CD4-positive, CD25-positive, alpha-beta regulatory T cell (primary cell): ENCODE measurements at places on chromosomes 2 and 18.

GRCh38 chr18:72208920-72209676 lies 335.0 kb downstream of the CBLN2 start:
- no peak for DNase-seq

GRCh38 chr2:8312221-8312620 lies 369.6 kb upstream of the ID2 start:
- no peak for DNase-seq

DNA sequence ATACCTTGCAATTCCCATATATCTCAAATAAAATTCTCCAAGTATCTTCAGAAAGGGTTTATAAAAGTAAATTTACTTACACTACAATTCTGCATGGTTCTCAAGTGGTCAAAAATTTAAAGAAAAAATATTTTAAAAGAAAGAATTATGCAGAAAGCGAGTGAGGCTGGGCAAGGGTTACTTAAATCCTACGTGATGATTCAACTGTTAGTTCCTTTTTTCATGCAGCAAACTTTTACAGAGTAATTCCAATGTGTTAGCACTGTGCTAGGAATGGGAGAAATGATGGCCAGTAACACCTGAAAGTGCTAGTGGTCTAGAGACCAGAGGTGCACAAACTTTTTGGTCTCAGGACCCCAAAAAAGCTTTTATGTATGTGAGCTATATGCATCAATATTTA lies 133.4 kb downstream of the ATAD2B start:
- DNase-seq: no peak

- no peak for DNase-seq
Measured at GRCh38 chr2:119721043-119721442, 38.7 kb upstream of the PTPN4 start.

GRCh38 chr2:224687156-224687555 lies 29.0 kb downstream of the CCDC195 start:
- no peak for DNase-seq

DNA sequence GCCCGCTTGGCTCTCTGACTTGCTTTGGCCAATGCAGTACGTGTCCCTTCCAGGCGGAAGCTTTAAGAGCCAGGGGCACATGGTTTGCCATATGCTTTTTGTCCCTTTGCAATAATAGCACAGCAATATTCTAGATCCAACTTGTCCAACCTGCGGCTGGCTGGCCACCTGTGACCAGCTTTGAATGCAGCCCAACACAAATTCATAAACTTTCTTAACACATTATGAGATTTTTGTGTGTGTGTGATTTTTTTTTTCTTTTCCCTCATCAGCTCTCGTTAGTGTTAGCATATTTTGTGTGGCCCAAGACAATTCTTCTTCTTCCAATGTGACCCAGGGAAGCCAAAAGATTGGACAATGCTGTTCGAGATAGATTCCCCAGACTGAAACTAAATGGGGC lies 119.3 kb upstream of the SIX3 start:
- no peak for DNase-seq

GRCh38 chr2:227280895-227281294 lies 44.2 kb upstream of the MFF start:
- no peak for DNase-seq

- no peak for DNase-seq
Measured at GRCh38 chr18:27717816-27718215, 459.1 kb downstream of the CDH2 start.

DNA sequence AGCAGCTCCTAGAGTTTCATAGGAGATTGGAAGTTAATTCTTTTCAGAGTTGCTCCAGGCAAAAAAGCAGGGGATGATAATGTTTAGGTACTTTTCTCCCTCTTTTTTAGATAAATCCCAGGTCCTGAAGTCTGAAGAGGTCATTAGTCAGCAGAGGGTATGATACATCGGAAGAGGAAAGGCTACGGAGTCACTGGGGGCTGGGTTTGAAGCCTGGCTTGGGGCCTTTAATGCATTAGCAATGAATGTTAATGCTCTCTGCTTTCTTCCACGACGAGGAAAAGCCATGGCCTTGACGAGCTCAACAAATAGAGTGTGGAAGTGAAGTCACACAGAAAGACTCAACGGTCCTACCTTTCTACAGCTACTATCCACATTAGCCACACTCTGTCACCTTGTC lies 235.1 kb downstream of the NCKAP5 start:
- no peak for DNase-seq

DNA sequence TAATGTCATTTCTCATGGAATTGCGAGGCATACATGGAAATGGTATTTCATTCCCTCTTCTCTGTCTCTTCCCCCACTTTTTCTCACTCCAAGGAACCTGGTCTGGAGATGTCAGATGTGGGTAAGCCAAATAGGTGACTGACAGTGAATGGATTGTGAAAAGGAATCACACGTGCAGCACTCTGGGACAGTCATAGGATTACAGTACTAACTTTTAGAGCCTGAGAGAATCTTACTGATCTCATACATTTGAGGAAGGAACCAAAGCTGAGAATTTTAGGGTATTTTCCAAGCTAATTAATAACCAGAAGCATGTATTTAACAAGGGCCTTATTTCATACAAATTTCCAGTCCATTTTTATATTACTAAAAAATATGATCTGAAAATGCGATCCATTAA lies 58.1 kb upstream of the ERBB4 start:
- DNase-seq: no peak

GRCh38 chr2:62456721-62457539 lies 49.1 kb downstream of the TMEM17 start:
- peak; percentile 55 for DNase-seq

DNA sequence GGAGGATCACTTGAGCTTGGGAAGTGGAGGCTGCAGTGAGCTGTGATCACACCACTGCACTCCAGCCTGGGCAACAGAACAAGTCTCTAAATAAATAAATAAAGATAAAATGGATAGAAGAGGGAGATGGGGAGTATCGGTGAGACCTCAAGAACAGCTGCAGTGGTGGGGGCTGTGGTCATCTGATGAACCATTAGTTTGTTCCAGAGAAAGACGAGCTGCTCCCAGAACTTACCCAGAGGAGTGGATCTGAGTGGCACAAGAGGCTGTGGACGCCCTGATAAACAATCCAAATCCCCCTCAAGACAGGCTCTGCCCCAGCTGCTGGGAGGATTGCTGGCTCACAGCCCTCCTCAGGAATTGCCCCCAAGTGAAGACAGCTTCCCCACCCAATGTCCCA lies 26.7 kb downstream of the TMEM127 start:
- no peak for DNase-seq

GRCh38 chr2:58571181-58571852 lies 330.2 kb upstream of the FANCL start:
- DNase-seq: no peak

DNA sequence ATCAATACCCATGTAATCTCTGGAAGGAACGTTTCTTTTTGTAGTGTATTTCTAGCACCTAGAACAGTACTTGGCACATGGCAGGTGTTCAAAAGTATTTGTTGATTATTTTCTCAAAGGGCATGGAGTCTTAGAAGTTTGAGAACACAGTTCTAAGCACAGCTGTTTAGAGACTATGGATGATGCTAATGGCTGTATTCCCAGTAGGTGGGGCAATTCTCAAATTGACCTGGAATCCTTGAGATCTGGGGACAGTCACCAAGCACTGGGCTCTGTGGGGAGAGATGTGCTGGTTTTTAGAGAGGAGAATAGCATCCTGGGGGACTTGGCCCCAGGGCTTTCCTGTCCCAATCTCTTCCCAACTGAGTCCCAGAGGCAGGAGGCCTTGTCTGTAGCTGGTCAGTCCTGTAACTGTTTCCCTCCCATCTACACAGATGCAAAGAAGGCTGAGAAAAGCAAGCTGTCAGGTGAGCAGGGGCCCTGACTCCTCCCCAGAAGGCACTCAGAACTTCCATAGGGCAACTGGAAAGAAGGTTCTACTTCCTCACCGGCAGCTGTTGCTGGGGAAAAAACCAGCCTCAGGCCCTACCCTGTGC lies 17.5 kb upstream of the IL36G start:
- DNase-seq: no peak

GRCh38 chr2:135689679-135690078 lies 52.0 kb upstream of the UBXN4 start:
- peak; percentile 17 for DNase-seq

DNA sequence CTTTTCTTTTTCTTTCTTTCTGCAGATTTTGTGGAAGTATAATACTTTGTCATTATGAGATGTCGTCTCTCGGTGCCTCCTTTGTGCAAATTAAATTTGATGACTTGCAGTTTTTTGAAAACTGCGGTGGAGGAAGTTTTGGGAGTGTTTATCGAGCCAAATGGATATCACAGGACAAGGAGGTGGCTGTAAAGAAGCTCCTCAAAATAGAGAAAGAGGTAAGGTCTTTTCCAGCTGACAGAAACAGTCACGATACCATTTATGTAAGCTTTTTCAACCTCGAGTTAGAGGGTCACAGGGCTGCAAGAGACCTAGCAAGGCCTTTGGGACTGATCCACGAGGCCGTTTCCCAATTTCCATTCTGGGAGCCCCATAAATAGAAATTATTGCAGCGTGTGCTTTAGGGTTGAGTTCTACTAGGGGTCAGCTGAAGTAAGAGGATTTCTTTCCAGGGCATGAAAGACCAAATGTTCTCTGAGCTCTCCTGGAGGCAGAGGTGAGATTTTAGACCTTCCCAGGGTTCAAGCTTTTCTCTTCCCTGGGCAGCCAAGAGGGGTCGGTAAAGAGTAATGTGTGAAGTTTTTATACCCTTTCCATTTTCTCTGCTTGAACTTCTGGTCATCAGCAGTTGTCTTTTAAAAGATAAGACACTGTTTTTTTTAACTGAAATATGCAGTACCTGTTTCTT lies 15.5 kb downstream of the MAP3K20 start:
- DNase-seq: no peak

DNA sequence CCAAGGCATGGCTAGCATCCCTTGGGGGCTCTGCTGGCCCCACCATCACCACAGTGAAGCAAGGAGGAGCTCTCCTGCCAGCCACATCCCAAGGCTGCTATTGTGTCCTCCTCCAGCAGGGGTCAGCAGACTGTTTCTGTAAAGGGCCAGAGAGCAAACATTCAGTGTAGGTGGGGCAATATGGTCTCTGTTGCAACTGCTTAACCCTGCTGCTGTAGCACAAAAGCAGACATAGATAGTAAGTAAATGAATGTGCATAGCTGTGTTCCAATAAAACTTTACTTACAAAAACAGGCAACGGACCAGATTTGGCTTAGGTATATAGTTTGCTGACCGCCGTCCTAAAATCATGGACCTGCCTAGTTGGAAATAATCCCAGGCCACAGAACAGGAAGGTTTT lies 36.4 kb upstream of the ZBTB7C start:
- peak; percentile 71 for DNase-seq

DNA sequence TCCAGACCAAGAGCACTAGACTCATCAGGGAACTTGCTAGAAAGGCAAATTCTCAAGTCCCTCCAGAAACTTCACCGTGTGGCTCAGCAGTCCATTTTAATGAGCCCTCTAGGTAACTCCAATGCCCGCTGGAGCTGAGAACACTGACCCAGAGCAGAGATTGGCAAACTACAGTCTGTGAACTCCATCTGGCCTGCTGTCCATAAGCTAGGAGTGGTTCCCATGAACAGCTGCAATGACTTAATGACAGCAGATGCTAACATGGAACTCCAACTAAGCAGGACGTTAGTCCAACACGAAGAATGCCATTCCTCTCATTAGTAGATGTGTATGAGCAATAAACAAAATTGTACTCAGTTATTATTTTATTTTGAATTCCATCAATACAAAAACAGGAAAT lies 371.9 kb downstream of the STK39 start:
- DNase-seq: no peak

DNA sequence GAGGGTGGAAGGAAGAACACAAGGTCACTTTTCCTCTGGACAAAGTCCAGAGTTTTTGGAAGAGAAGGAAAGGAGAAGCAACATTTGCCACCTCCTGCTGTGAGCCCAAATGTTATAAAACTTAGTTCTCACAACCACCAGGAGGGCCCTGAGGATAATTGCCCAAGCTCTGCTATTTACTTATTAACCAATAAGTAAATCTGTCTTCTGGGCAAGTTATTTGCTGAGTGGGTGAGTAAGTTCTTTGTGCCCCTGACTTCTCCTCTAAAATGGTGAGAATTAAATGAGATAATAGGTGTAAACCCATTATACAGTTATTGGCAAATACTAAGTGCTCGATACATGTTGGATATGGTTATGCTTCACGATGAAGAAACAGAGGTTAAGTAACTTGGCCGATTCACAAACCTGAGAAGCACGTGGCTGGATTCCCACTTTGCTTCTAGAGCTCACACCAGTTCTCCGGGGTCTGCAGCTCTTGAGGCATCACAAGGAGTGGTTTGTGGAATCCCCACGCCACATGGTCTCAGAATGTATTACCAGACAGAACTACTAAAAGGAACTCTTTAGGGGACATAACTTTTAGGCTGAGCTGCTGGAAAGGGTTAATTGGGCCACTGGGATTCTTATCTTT lies 164.1 kb downstream of the MYCN start:
- no peak for DNase-seq
